ENCODE measurements at places on chromosomes 7 and 10. TPM values are rescaled to one million over a fixed set of nuclear protein-coding genes. Genes with fewer than 3 reads are reported as not detected.

DNA sequence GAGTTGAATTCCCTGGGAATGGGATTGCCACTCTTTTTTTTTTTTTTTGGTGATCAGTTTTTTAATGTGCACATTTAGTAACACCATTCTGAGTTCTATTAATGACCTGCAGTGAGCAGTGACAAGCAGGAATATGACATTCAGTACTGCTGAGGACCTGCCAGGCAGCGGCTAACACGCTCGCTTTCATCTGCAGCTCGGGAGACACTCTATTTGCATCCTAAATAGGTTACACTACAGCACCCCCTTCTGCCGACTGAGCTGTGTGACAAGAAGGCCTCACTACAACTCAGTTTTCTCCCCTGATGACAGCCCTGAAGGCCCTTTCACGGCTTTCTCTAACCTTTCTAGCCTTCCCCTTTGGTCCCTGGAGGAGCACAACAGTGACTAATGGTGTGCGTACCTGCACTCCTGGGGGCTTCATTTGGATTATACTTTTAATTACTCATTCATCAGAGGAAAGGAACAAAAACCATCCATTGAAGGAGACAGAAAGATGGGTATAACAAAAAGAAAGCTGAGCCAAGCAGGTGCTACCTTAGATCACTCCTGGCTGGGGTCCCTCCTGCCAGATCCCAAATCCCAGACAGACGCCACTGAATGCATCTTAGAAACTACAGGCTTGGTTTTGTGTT is 872.4 kb downstream of the LRMDA start:
- no peaks in the 10 kb centered on the region for H3K36me3 ChIP-seq
- DNase-seq = peak; percentile 19

The GIMAP6 gene
- total RNA-seq = 42.4 TPM

The AKR1C8 gene
- total RNA-seq = 0.09 TPM

The CDC14C gene
- not detected for total RNA-seq

GRCh38 chr10:70981171-70981836 is 92.9 kb upstream of the PCBD1 start:
- no peaks in the 10 kb centered on the region for H3K36me3 ChIP-seq
- no peak for DNase-seq
- H3K4me1 ChIP-seq = peaks cover 15% of the 10 kb centered on the region
- H3K4me3 ChIP-seq = no peak overlapping the region

GRCh38 chr10:112986544-112987190 is 36.6 kb downstream of the TCF7L2 start:
- H3K27me3 ChIP-seq = peaks cover 49% of the 10 kb centered on the region
- no peaks in the 10 kb centered on the region for H3K36me3 ChIP-seq
- H3K27ac ChIP-seq = no peak overlapping the region
- no peak for DNase-seq

- H3K27me3 ChIP-seq = no peaks in the 10 kb centered on the region
- peaks cover 29% of the 10 kb centered on the region for H3K36me3 ChIP-seq
- H3K4me1 ChIP-seq = no peaks in the 10 kb centered on the region
- no peak overlapping the region for H3K4me3 ChIP-seq
- no peak overlapping the region for H3K27ac ChIP-seq
Measured at GRCh38 chr7:151039850-151040548, 8.3 kb upstream of the ASIC3 start.

The GARIN1A gene
- total RNA-seq = 0.19 TPM

DNA sequence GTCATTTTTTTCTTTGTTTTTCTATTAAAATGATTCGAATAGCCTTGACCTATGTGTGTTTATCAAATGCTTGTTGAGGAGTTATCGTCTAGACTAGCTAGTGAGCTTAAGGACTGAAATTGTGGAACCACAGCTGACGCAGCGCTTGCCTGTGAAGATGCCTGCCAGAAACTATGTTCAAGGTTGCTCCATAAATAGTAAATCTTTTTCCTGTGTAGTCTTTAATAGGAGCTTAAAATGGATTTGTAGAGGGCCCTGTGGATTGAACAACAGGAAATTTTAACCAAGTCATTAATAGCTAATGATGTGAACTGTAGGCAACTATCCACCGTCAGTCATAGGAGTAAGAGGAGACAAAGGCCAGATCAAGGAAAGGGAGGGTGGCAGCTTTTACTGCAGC is 145.1 kb downstream of the GNAI1 start:
- no peaks in the 10 kb centered on the region for H3K27me3 ChIP-seq
- no peaks in the 10 kb centered on the region for H3K36me3 ChIP-seq
- H3K27ac ChIP-seq = no peak overlapping the region
- no peaks in the 10 kb centered on the region for H3K4me1 ChIP-seq

Measured in thymus (tissue), 14 donors.